ENCODE measurements at places on chromosomes 2 and 18. TPM values are rescaled to one million over a fixed set of nuclear protein-coding genes. Genes with fewer than 3 reads are reported as not detected.

GRCh38 chr18:42264497-42264896 is 309.5 kb downstream of the PIK3C3 start:
- H3K27me3 ChIP-seq = no peaks in the 10 kb centered on the region
- H3K36me3 ChIP-seq = no peaks in the 10 kb centered on the region
- no peak overlapping the region for H3K27ac ChIP-seq
- H3K4me1 ChIP-seq = no peaks in the 10 kb centered on the region
- DNase-seq = no peak
- H3K4me3 ChIP-seq = no peak overlapping the region

Gene CTAGE1
- not detected for total RNA-seq

DNA sequence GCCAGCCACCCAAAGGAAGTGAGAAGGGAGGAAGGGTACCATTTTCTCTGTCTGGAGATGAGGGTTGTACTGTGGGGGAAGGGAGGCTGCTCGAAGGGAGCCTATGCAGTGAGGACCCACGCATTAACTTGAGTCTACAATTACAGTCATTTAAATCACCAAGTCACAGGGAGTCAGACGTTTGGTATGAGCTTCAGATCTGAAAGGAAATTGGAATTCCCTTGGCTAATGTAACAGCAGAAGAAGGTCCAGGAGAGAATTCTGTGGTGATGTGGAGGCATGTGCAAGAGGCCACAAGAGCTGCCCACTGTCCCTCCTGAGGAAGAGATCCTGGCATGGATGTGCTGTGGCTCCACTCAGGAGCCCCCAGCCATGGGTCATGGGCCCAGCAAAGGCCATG is 22.5 kb downstream of the DAPL1 start:
- H3K4me1 ChIP-seq = no peaks in the 10 kb centered on the region
- H3K36me3 ChIP-seq = no peaks in the 10 kb centered on the region
- no peak overlapping the region for H3K27ac ChIP-seq
- no peak overlapping the region for H3K4me3 ChIP-seq

DNA sequence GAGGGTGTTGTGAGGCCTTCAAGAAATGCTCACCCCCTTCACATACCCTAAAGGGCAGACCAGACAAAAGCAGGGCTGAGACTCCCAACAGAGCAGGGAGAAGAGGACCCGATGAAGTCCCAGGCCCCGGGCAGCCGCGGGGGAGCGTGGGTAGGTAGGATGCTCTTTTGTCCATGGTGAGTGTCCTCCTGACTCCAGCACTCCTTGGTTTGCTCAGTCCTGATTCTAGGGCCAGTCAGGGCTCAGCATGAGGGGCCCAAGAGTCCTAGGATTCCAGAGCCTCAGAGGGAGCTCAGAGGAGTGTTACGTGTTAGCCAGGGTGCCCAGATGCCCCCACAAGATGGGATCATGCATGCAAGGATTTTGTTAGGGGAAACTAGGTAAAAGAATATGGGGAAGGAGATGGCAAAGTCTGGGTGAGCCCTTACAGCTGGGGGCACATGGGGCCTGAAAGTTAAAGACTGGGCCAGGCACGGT is 64.8 kb downstream of the SMAD7 start:
- peak; percentile 56 for DNase-seq
- H3K27ac ChIP-seq = no peak overlapping the region
- H3K4me3 ChIP-seq = no peak overlapping the region
- peaks cover 15% of the 10 kb centered on the region for H3K4me1 ChIP-seq

- H3K4me1 ChIP-seq = peaks cover 16% of the 10 kb centered on the region
- peak; percentile 82 for DNase-seq
- H3K36me3 ChIP-seq = peaks cover 4% of the 10 kb centered on the region
- H3K27ac ChIP-seq = peak overlapping the region; percentile 90
- H3K4me3 ChIP-seq = peak overlapping the region; percentile 96
These were observed 654 bp upstream of the ASB1 start for GRCh38 chr2:238425979-238426567.

GRCh38 chr2:45750001-45750400 is 98.5 kb downstream of the PRKCE start:
- no peak overlapping the region for H3K4me3 ChIP-seq
- no peak for DNase-seq
- no peaks in the 10 kb centered on the region for H3K36me3 ChIP-seq
- no peaks in the 10 kb centered on the region for H3K27me3 ChIP-seq
- H3K4me1 ChIP-seq = peaks cover 13% of the 10 kb centered on the region

- H3K27me3 ChIP-seq = no peaks in the 10 kb centered on the region
- no peak overlapping the region for H3K27ac ChIP-seq
- no peak for DNase-seq
- no peaks in the 10 kb centered on the region for H3K4me1 ChIP-seq
- no peaks in the 10 kb centered on the region for H3K36me3 ChIP-seq
These were observed 422.5 kb upstream of the PIK3C3 start for GRCh38 chr18:41532344-41533086.

GRCh38 chr18:76425146-76426131 is 69.6 kb downstream of the ZNF516 start:
- DNase-seq = no peak
- H3K27ac ChIP-seq = no peak overlapping the region
- H3K4me3 ChIP-seq = no peak overlapping the region
- no peaks in the 10 kb centered on the region for H3K27me3 ChIP-seq

Gene ATG9A
- 41.0 TPM for total RNA-seq

GRCh38 chr2:74461187-74462053 is 3.2 kb downstream of the WBP1 start:
- no peak overlapping the region for H3K4me3 ChIP-seq
- no peak for DNase-seq
- no peak overlapping the region for H3K27ac ChIP-seq

DNA sequence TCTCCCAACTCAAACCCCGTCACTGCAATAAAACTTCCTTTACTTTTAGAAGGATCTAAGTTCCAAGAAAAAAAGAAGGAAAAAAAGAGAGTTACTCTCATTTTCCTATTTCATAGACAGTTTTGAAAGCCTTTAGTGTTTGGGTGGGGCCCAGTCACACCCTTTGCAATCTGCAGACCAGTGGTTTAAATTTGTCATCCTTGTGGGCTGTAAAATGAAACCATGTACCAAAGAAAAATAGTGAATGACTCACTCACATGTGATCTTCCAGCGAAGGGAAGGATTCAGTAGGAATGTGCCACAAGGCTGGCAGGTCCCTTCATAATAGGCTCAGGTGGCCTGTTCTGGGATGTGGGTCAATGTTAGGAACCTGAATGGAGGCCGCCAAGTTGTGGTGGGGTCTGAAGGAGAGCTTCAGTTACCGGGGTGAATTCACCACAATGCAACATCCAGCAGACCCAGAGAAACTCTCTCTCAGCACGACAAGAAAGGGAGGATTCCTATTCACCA is 28.3 kb downstream of the ANXA4 start:
- no peaks in the 10 kb centered on the region for H3K36me3 ChIP-seq
- peaks cover 69% of the 10 kb centered on the region for H3K4me1 ChIP-seq
- peak overlapping the region; percentile 70 for H3K27ac ChIP-seq
- DNase-seq = no peak

- H3K27me3 ChIP-seq = no peaks in the 10 kb centered on the region
- DNase-seq = no peak
- H3K36me3 ChIP-seq = no peaks in the 10 kb centered on the region
- H3K27ac ChIP-seq = no peak overlapping the region
- no peaks in the 10 kb centered on the region for H3K4me1 ChIP-seq
- H3K4me3 ChIP-seq = no peak overlapping the region
These were observed 117.4 kb upstream of the ID2 start for GRCh38 chr2:8564475-8564874.

Gene SERPINB13
- total RNA-seq = 3.9 TPM

DNA sequence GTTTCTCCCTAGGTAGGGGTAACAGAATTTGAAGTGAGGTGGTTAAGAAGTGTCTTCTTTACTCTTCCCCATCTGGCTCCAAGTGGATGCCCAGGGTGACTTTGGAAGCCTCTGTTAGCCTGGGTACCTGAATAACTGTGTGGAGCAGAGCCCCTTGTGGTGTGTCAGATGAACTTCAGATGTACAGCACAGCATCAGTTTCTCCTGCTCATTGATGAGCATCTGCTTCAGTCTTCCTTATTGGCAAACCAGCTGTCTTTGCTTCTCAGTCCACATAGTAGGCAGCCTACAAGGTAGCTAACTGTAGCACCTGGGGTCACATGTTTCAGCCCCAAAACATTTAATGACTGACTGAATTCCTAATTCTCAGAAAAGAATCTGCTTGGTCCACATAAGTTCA is 56.2 kb upstream of the ATP8B1 start:
- no peak overlapping the region for H3K4me3 ChIP-seq
- no peaks in the 10 kb centered on the region for H3K4me1 ChIP-seq
- no peak overlapping the region for H3K27ac ChIP-seq
- DNase-seq = no peak
- no peaks in the 10 kb centered on the region for H3K27me3 ChIP-seq
- no peaks in the 10 kb centered on the region for H3K36me3 ChIP-seq

GRCh38 chr2:103161456-103162289 is 399.8 kb downstream of the TMEM182 start:
- DNase-seq = no peak
- no peaks in the 10 kb centered on the region for H3K27me3 ChIP-seq
- no peaks in the 10 kb centered on the region for H3K4me1 ChIP-seq

- no peak for DNase-seq
- no peaks in the 10 kb centered on the region for H3K27me3 ChIP-seq
- no peaks in the 10 kb centered on the region for H3K36me3 ChIP-seq
- no peak overlapping the region for H3K4me3 ChIP-seq
- no peak overlapping the region for H3K27ac ChIP-seq
These were observed 283.3 kb downstream of the EIPR1 start for GRCh38 chr2:3094318-3094717.

DNA sequence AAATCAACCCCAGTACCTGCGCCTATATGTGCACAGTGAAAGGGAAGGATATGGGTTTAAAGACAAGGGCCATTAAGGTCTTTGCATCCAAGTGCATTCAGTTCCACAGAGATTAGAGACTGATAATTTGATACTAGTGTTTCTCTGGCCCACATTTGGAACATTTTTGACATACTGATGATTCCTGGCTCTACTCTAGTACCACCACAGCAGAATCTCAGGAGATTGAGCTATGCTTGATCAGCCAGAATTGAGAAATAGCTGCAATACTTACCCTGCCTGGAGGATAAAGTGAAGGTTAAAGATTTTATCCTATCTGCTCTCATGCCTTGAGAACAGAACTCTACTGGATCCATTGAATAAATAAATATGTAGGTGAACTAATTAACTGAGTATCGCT is 1267.8 kb downstream of the SUCLG1 start:
- H3K4me3 ChIP-seq = no peak overlapping the region
- no peaks in the 10 kb centered on the region for H3K27me3 ChIP-seq
- no peaks in the 10 kb centered on the region for H3K4me1 ChIP-seq
- no peak overlapping the region for H3K27ac ChIP-seq
- no peaks in the 10 kb centered on the region for H3K36me3 ChIP-seq

DNA sequence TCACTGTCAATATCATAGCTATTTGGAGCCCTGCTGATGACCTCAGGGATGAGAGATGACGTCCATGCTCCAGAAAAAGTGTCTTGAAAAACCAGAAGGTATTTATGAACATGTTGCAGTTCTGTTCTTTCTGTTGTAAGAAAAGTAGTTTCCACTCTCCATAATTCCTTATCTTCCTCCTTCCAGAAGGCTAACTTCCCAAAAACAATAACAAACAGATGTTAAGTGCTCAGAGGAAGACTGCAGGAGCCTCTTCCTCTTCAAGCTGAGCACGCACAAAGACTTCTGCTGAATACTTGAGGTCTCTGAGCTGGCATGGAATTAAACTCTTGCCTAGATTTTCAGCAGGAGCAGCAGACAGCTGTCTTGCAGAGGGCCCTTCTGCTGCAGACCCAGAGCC is 434.5 kb upstream of the KLHL29 start:
- no peak for DNase-seq
- no peaks in the 10 kb centered on the region for H3K27me3 ChIP-seq
- H3K36me3 ChIP-seq = no peaks in the 10 kb centered on the region
- no peaks in the 10 kb centered on the region for H3K4me1 ChIP-seq
- no peak overlapping the region for H3K4me3 ChIP-seq

DNA sequence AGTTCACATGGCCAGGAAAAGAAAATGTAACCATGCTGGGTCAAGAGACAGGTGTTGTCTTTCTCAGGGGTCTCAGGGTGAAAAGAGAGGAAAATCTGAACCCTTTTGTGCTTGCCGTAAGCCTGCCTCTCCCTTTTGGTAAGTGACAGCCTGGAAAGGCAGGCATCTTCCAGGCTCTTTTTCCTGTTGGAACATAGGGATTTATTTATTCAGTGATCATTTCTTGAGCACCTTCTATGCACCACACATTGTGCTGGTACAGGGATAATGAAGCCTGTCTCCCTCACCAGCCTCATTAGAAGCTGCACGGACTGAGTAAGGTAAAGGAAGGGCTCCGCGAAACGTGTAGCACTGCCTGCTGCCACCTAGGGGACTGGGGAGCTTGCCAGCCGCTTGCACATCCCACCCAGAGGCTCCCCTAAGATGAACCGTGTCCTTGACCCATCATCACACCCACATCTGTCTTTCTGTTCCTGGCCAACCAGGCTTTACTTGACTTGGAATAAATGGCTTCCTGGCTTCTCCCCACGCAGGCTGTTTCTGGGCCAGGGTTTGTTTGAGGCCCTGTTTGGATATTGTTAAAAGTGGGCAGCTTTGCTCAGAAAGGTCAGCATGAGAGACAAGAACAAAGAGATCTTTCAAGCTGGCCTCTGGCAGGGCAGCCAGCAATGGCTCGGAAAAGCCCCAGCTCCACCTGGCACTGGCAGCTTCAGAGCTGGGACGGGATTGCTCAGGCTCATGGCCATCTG is 73.3 kb upstream of the MCFD2 start:
- peaks cover 11% of the 10 kb centered on the region for H3K36me3 ChIP-seq
- H3K4me3 ChIP-seq = no peak overlapping the region
- H3K4me1 ChIP-seq = peaks cover 45% of the 10 kb centered on the region
- peak overlapping the region; percentile 43 for H3K27ac ChIP-seq
- no peak for DNase-seq

GRCh38 chr2:74499940-74500577 is 656 bp upstream of the LBX2 start:
- no peaks in the 10 kb centered on the region for H3K36me3 ChIP-seq
- no peak overlapping the region for H3K27ac ChIP-seq
- peaks cover 32% of the 10 kb centered on the region for H3K4me1 ChIP-seq
- H3K27me3 ChIP-seq = peaks cover 3% of the 10 kb centered on the region
- no peak overlapping the region for H3K4me3 ChIP-seq

DNA sequence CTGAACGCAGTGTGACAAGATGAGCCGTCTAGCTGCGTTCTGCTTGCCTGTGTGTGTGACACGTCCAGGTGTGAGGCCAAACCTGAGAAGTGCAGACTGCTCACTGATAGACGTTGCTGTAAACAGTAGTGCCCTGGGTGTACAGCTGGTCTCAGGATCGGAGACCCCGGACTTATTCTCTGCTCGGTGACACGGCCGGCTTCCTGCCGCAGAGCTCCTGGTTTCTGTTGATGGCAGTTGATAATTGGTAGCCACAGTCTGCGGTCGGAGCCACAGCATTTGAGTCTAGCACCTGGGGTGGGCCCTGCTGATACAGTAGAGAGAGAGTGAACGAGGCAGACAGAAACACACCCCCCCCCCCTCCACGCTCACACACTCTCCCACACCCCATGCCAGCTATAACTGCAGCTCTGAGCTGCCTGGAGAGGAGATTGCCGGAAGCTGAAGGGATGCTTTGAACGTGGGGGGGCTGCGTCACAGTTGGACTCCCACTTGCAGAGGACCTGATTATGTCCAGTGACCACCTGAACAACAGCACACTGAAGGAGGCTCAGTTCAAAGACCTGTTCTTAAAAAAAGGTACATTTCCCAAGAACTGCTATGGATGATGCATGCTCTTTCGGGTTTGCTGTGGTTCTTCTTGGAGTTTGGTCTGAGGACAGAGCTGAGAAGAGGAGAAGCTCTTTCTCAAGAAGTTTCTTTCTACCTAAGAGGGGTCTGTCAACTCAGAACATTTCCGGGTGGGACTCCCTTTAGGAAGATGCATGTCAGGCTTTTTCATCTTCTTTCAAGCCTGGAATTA is 114.0 kb downstream of the FAM210A start:
- DNase-seq = no peak
- no peaks in the 10 kb centered on the region for H3K27me3 ChIP-seq
- no peak overlapping the region for H3K27ac ChIP-seq
- peak overlapping the region; percentile 34 for H3K4me3 ChIP-seq
- H3K4me1 ChIP-seq = peaks cover 28% of the 10 kb centered on the region

Gene SCG2
- 0.22 TPM for total RNA-seq

Data from upper lobe of left lung (tissue), 6 donors.